Hematopoietic multipotent progenitor cell treated with erythropoietin and hydrocortisone succinate and interleukin-3 and kit ligand, for 8 days (in vitro differentiated cells): ENCODE measurements at places on chromosomes 7 and 10.
A peak's percentile ranks its signal among the peaks of the same experiment; 100 is the strongest.

DNA sequence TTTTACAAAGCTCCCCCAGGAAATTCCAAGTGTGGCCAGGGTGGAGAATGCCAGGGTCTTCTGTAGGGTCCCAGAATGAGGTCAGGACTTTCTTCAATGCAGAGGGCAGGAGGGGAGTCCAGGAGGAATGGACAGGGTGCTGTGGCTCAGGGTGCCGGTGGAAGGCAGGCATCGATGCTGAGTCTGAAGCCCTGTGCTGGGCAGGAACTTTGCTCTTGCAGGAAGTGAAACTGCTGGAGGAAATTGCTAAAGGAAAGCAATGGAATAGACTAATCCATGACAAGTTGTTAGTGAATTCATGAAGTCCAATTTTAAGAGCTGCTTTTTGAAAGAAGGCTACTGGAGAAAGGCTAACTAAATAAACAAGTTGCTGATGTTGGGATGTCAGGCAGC, 14.8 kb downstream of the PTPRE start:
- DNase-seq: no peak

DNA sequence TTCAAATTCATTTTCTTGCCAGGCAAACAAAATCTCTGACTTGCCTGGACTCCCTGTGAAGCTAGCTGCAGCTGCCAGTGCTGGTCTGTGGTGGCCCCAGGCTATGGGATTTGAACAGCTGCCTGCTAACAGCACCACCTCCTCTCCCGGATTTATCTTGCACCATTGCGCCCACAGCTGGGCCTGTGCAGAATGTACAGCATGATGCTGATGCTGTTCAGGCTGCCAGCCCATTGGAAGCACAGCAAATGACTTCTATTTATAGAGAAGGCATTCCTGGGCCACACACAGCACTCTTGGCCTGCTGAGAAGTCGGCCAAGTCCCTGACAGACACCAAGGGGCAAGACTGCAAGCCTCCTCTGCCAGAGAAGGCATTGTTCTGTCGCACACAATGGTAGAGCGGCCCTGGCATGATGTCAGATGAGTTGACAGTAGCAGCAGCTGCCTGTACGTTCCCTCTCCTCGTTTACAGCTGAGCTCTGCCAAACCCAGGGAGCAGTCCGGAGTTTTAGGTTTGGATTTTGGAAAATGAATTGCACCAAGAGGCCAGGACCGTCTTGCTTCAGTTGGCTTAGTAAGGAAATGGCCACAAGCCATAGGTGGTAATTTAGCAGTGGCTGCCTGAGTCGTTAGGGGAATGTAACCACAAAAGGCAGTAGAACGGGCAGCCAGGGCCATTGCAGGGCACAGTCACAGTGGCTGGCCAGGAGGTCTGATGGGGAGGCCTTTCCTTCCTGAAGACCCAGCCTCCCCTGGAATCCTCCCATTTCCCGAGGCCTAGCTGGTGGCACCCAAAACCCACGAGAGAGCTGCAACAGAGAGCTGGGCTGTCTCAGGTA, 38.5 kb downstream of the MTURN start:
- no peak for DNase-seq

DNA sequence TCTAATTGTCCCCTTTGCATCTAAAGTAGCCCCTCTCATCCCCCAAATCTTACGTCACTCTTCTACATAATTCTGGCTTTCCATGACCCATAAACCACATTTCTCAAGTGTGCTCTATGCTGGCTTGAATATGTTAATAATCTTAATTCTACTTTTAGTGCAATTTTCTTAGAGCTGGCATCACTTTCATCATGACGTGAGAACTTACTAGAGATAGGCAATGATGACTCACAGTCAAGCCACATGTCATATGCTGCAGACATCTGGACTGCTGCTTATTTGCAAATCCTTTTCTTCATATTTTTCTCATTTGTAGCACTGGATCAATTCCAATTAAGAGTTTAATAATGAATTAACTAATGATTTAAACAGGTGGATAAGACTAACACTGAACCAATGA, 260.7 kb upstream of the PRKCQ start:
- DNase-seq: no peak

DNA sequence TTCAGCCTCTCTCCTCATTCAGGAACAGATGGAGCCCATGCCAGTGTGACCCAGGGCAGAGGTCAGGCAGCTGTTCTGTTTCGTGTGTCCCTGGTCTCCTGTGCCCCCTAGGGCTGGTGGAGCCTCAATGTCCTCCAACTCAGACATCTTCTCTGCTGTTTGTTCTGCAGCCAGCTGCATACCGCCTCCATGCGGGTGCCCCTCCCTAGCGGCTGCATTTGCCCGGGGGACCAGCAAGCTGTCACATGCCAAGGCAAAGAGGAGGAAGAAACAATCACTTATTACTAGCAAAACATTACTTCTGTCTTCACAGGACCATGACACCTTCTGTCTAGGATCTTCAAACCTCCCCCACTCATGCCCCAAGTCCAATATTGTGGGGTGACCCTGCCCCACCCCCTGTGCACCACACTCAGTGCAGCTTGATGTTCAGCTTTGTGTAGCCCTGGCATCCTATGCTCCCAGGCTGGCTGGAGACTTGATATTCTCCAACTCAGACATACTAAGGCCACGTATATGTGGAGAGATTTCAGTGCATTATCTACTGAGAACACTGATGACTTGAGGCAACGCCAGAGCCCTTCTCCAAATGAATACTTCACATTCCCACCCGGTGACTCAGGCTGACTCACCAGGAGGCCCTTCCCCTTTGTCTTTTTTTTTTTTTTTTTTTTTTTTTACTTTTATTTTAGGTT, 188.9 kb downstream of the SKIDA1 start:
- DNase-seq: peak; percentile 66

GRCh38 chr10:528173-529165, 161.0 kb downstream of the DIP2C start:
- no peak for DNase-seq

- DNase-seq: no peak
Observed at GRCh38 chr7:25913598-25914224, 238.3 kb upstream of the NFE2L3 start.

DNA sequence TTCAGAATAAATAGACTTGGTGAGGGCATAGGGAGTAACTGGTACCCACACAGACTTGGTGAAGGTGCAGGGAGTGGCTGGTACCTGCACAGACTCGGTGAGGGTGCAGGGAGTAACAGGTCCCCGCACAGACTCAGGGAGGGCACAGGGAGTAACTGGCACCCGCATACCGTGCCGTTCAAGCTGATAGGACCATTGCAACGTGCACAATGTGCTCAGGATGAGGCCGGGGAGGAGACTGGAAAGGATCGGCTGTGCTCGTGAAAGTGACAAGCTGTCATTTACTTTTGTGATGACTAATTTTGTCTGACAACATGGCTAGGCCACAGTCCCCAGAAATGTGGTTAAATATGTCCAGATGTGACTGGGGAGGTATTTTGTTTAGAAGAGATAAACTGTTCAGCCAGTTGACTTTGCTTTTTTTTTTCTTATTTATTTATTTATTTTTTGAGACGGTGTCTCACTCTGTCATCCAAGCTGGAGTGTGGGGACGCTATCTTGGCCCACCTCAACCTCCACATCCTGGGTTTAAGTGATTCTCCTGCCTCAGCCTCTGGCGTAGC, 76.2 kb upstream of the NMT2 start:
- DNase-seq: peak; percentile 68

DNA sequence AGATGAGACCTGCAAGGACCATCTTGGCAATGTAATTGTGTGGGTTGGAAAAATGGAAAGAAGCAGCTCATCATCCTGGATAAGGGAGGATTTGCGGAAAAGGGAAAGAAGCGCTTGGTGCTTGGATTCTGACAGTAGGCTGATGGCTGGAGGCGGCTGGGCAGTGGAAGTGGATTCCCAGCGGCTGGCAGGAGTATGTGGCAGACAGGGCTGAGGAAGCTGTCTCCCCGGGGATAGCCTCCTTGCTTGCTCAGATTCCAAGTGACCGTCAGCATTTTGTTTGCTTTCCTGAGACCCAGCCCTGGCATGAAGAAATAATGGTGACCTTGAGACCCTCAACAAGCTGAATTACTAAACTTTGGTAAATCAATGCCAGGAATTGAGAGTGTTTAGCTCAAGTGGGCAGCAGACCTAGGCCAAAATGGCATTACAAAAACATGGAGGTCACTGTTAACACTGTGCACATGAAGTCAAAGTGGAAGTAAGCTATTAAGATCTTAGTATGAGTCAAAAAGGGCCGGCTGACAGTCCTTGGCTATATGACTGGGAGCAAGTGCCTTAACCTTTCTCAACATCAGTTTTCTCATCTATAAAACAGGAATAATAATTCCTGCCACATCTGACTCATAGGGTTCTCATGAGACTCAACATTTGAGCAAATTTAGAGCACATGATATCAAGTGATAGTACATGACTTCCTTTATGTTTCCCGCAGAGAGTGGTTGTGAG, 21.3 kb downstream of the SLC25A28 start:
- no peak for DNase-seq

- DNase-seq: no peak
Observed at GRCh38 chr7:143914938-143915652, 13.1 kb upstream of the TCAF1 start.
